T-helper 1 cell (primary cell): ENCODE measurements at places on chromosomes 5 and 9.
A peak's percentile ranks its signal among the peaks of the same experiment; 100 is the strongest.

GRCh38 chr9:86731511-86732063 is 215.7 kb downstream of the GAS1 start:
- DNase-seq, result no peak

DNA sequence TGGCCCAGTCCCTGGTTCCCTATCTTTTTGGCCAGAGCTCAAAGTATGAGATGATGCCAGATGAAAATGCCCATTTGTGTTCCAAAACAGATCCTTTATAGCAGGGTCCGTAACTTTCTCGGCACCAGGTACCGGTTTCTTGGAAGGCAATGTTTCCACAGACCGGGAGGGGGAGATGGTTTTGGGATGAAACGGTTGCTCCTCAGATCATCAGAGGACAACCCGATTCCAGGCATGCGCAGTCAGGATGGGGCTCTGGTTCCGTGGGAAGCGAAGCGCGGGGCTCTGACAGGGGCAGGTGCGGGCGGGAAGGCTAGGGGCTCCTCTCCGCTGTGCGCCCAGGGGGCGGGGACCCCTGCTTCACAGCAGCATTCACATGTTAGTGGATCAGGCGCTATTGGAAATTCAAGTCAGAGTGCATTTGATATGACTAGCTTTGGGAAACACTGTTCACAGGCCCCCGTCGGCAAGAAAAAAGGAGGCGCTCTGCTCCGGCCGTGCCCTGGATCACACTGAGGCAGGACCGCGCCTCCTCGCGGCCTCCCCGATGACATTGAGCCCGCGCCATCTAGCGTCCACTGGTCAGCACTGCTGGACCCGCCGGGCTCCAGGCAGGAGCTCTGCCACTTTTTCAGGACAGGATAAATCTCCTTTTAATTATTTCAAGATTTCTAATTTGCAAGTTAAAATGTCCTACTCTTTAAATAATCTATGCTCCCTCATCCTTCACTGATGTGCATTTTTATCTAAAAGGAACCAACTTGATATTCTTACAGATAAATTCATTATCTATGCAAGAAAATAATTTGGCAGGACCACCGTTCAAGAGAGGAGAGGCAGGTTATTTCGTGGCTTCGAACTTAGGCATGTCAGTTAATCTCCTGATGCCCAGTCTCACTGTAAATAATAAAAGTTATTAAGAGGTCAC is 190.0 kb downstream of the FANCC start:
- DNase-seq, result peak; percentile 31

DNA sequence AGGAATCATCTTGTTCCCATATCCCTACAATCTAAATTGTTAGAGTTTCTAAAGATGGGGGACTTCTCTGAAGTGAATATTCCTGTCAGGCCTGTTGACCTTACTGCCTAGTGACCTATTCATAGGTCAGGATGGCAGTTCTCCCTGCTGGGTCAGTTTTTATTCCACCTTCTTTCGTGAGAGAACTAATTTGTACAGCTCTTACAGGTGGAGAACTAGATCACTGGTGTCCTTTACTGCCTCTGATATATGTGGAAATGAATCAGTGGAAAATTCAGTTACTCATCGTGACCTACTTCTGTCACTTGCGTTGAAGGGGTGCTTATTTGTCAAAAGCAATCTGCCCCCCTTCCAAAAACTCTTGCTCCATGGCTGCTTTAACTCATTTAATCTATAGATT is 164.9 kb downstream of the CD180 start:
- DNase-seq, result peak; percentile 18

GRCh38 chr9:109232449-109233237 is 65.6 kb upstream of the FRRS1L start:
- DNase-seq, result no peak

DNA sequence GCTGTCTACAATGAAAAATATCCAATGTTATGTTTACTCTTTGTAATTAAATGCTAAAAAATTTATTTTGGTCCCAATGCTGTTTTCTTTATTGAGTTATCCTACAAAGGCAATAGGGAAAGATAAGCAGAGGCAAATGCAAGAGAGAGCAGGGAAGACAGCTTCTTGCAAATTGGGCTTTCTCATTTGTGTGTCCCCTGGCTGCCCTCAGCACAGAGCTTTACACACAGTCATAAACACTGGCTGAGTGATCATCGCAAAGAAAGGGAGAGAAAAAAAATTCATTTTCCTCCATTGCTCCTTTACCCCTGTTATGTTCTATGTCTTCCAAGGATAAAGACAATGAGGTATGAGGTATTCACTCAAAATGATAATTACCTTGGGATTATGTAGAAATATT is 2.3 kb upstream of the TSSK1B start:
- no peak for DNase-seq

DNA sequence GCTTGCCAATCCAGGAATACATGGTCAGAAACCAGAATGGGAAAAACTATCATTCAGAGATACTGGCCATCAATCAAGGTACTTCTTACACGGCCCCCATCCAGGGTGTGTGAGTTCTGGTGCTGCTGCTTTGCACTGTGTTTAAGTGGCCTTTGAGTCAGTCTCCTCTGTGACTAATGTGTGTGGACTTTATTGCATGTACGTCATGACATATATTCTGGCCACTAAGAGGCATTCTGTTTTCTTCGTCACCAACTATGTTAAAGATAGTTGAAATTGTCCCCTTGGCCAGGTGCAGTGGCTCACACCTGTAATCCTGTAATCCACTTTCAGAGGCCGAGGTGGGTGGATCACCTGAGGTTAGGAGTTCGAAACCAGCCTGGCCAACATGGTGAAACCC is 8.5 kb downstream of the EXOSC3 start:
- no peak for DNase-seq

DNA sequence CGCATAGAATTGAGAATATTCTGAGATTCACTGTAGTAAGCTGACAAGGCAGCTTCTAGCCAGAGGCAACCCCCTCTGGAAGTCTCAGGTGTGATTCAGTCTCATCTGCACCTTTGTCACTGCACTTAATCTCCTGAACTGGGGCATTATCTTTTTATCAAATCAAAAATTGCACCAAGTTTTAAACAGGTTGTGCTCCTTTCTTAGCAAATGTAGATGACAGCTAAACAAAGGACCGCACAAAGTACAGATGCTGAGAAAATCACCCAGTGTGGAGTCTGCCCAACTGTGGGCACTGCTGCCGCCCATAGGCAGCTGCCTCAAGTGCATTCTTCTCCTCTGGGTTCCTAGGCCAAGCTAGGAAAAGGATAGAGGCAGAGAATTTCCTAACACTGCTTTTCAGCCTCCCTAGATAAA is 51.1 kb downstream of the STARD4 start:
- no peak for DNase-seq

- DNase-seq, result no peak
Observed at GRCh38 chr9:89542401-89543021, 44.6 kb upstream of the SEMA4D start.

- no peak for DNase-seq
Observed at GRCh38 chr9:109925799-109926198, 145.8 kb downstream of the PALM2AKAP2 start.

DNA sequence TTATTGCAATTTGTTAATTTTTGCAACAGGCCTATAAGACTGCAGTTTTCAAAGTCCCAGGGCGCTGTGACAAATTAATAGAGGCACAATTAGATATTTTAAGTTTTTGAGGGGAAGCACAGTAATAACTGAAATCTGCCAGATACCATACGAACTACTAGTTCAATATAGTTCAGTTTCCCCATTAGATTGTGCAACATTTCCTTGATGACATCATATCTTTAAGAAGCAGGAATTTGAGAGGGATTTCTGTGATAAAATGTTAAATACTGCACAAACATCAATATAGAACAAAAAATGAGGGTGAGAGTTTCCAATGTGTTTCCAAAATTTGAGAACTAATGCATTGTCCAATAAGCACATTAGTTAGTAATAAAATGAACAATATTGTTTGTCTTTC is 56.7 kb upstream of the GRIN3A start:
- no peak for DNase-seq
